LoVo (cell line): ENCODE measurements at places on chromosomes 7 and 10.

- no peak for DNase-seq
These were observed 109.8 kb upstream of the WNT16 start for GRCh38 chr7:121219026-121219425.

DNA sequence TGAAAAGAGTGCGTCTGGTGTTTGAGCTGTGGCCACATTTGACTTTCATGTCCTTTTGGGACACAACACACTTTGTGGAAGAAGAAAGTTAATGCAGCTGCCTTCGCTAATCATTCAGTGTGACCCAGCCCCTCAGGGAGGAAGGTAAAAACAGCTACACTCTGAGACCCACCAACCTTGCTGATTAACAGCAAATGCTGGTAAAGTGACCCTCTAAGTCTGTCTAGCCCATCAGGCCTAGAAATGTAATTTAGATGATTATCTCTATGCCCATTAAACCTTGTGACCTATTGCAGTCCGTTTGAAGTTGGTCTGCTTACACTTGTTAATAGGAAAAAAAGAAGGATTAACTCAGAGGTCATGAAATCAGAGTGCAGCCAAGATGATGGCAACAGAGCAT is 161.9 kb upstream of the WNT16 start:
- DNase-seq, result no peak

GRCh38 chr7:12031186-12031585 is 179.9 kb upstream of the TMEM106B start:
- DNase-seq, result no peak

DNA sequence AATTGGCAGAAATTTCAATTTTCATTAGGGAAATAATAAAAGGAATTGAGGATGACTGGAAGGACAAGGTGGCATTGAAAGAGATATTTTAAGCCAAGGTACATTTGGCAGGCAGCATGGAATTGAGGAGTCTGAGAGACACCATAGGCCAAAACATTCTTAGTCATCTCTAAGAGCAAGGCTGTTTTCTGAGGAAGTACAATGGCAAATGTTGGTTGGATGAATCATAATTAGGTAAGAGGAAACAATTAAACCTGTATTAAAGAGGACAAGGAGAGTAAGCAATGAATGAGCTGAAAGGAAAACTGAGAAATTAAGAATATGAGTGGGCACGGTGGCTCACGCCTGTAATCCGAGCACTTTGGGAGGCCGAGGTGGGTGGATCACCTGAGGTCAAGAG is 86.3 kb downstream of the MRPL32 start:
- DNase-seq, result no peak

DNA sequence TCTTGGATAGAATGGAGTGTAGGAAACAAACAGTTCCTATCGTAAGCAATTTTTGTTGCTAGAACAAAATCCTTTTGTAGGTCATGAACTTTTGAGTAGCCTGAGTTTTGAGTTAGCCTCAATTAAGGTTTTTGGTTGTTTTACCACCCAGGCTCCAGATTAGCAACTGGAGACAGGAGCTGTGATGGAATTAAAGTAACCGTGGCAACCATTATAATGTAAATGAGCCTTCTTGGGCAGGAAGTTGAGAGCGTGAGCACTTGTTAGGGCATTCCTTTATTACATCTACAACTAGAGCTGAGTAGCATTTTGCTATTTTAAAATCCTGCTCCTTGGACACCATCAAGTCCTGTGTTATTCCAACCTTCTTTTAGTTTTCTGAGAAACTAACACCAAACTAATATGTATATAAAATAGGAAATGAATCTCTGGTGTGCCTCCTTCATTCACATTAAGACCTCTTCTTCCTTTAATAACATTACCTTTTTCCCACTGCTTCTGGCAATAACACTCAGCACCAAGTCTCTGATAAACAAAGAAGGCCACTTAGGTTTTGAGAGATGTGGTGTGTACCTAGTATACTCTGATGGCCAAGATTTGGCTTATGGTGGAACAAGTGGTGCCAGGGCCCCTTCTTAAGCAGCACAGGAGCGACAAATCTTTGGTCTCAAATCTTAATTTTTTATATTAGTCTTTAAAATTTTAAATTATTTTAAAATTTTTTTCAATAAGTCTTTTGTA is 34.0 kb downstream of the AHCYL2 start:
- no peak for DNase-seq

DNA sequence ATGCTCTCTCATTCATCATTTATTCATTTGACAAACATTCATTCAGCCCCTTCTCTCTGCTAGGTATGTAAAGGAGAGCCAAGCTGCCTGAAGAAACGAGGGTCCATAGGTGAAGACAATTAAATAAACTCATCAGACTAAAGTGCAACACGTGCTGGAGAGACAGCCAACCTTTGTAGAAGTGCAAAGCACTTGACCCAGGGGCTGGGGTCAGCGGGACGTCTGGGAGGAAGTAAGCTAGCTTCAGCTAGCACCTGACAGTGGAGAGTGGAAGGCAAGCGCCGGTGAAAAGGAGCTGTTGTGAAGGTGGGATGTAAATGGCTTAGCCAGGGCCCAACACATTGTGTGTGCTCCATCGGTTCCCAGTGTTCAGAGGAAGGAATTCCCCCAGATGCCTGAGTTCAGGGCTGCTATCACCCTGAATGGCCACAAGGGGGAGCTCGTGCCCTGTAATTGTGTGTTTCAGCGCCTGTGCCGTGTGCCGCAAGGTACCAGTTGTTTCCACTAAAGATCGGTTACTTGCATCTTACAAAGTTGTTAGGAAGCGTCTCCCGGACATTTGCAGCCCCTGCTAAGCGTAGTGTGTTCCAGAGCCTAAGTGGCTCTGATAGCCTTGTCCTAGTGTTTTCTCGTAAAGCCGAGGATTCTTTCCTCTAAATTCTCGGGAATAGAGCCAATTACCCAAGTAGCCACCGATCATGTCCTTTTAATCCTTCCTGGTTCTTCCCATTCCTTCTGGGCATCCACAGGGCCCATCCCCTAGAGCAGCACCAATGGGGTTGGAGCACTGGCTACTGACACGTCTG is 30.6 kb downstream of the TLX1 start:
- DNase-seq, result peak; percentile 82

DNA sequence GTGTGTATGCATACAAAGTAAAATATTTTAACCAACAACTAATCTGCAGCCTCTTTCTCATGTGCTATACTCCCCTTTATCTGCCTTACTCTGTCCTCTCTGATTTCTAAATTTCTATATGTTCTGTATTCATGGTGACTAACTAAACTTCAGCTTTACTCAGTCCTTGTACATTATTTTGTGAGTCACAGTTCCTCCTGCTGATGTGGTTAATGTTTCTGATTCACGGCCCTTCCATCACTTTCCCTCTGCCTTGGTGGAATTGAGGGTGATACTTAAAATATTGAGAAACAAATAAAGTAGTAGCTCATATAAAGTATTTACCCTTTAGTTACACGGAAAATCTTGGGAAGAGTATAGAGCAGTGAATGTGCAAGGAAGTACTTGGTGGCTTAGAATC is 899.1 kb upstream of the ZWINT start:
- DNase-seq, result no peak

DNA sequence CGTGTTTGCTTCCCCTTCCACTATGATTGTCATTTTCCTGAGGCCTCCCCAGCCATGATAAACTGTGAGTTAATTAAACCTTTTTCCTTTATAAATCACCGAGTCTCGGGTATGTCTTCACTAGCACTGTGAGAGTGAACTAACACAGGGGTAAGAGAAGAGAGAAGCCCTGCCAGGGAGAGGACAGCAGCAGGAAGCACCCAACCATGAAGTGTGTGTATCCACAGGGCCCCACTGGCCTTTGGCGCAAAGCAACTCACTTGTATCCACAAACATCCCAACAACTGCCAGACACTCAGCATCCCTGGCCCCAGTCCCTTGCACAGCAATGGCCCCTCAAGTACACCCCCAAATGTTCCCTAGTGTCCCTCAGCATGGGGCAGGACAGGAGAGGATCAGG is 115.1 kb downstream of the MAD1L1 start:
- no peak for DNase-seq
